ENCODE measurements at places on chromosomes 5 and 9. TPM values are rescaled to one million over a fixed set of nuclear protein-coding genes. Genes with fewer than 3 reads are reported as not detected.
A peak's percentile ranks its signal among the peaks of the same experiment; 100 is the strongest.

- DNase-seq: no peak
Measured at GRCh38 chr9:90808890-90809685, 7.5 kb downstream of the SYK start.

- no peak for DNase-seq
Measured at GRCh38 chr9:118711843-118712242, 657.4 kb downstream of the BRINP1 start.

GRCh38 chr9:32957358-32957757 lies 44.1 kb downstream of the APTX start:
- peak; percentile 25 for DNase-seq

Gene IL9
- not detected for total RNA-seq

Measured in fibroblast of the aortic adventitia (primary cell).